ENCODE measurements at places on chromosomes 12 and 14.

DNA sequence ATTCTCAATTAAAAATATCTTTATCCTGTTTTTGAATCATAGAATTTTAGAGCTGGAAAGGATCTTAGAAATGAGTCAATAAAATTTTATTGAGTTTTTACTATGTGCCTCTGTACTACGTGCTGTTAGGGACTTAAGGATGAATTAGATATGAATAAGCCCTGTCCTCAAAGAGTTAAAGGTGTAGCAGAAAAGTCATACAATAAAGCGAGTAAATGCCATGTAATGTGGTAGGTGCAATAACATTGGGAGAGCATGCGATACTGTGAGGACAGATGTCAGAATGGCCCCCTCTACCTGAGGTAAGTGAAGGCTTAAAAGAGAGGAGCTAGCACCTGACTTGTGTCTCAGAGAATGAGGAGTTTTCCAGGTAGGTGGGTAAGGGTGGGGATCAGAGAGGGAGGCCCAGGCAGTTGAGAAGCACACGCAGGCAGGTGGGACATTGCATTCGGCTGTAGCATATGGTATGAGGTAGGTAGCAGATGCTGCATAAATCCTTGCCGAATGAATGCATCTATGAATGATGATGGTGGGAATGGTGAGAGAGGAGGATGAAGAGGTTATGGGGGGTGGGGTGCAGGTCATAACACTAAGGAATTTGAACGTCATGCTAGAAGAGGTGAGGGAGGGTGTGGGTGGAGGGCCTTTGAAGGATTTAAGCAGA, 35.4 kb upstream of the ATP23 start:
- no peak for DNase-seq

- DNase-seq: no peak
Measured at GRCh38 chr14:86203843-86204242, 673.9 kb downstream of the FLRT2 start.

DNA sequence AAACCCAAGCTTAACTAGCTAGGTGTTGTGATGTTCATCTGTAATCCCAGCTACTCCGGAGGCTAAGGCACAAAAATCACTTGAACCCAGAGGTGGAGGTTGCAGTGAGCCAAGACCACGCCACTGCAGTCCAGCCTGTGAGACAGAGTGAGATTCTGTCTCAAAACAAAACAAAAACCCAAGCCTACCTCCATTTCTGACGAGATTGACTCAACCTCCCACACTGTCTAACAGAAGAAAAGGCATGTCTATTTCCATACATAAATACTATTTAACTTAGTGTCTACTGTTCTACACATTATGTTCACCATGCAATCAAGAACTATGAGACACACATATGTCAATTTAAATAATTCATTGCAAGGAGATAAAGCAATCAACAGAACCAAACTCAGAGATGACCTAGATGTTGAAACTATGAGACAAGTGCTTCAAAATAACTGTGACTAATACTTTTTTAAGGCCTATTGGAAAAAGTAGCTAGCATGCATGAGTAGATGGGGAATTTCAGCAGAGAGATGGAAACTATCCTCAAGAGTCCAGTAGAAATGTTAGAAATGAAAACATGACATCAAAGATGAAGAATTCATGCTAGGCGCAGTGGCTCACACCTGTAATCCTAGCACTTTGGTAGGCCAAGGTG, 75.9 kb upstream of the DHRS4 start:
- DNase-seq: no peak

- DNase-seq: no peak
Measured at GRCh38 chr12:29883525-29883924, 99.8 kb upstream of the TMTC1 start.

GRCh38 chr12:97313471-97314190, 149.0 kb upstream of the RMST start:
- DNase-seq: no peak

GRCh38 chr12:102462795-102463465, 17.4 kb downstream of the IGF1 start:
- DNase-seq: peak; percentile 30

GRCh38 chr12:12445165-12445881, 88.4 kb downstream of the BORCS5 start:
- no peak for DNase-seq

DNA sequence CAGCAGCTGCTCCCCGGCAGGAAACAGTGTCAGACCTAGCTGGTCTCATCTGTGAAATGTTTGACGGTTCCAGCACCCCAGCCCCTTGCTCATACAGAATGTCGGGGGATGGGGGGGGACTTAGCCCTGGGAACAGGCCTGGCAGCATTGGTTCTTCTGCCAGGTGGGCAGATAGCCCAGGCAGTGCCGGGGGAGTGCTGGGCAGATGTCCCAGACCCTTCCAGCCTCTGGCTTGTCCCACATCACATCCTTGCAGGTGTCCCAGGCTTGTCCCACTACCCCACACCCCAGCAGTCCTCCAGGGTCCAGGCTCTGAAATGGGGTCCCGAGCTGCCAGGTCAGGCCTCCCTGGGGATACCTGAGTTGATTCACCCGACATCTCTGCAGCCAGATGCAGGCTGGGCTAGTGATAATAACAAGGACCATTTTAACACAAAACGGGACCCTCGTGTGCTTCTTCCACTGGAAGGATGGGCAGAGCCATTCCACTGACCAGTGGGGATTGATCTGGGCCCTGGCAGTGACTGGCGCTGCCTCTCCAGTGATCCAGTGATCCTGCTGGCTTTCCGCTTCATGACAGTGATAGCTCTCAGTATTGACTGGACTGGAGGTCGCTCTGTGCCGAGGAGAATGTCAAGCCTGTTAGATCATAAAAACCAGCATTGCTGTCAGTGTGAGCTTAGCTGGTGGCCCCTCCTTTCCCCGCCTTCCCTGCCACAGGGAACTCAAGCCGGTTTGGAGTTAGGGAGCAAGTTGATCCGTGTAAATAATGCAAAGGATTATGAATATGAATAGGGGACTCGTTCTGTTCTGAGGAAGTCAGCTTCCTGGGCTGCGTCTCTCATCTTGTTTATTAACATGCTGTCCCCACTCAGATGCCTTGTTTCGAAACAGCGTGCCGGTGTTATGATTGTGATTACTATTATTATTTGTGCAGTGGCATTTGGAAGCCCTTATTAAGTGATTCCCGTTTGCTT, 180.6 kb downstream of the AACS start:
- no peak for DNase-seq

- DNase-seq: no peak
Measured at GRCh38 chr14:55198749-55199148, 7.4 kb upstream of the DLGAP5 start.

DNA sequence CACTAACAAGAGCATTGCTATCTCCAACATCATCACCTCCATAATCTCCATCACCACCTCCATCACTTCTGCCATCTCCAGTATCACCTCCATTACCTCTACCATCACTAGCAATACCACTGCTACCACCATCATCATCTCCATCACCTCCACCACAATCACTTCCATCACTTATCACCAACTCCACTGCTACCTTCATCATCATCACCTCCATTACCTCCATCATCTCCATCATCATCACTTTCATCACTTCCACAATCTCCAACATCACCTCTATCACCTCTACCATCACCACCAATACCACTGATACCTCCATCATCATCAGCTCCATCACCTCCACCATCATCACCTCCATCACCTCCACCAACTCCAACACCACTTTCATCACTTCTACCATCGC, 102.4 kb upstream of the TMEM132C start:
- no peak for DNase-seq
